ENCODE measurements at places on chromosomes 4 and X. TPM values are rescaled to one million over a fixed set of nuclear protein-coding genes. Genes with fewer than 3 reads are reported as not detected.

Gene DRD5
- total RNA-seq, result not detected

Gene NKX1-1
- not detected for total RNA-seq

Gene NALF2
- 0.11 TPM for total RNA-seq

Gene RHOXF2
- total RNA-seq, result not detected

Gene ITGB1BP2
- total RNA-seq, result 6.5 TPM

Gene PABPC4L
- total RNA-seq, result not detected

DNA sequence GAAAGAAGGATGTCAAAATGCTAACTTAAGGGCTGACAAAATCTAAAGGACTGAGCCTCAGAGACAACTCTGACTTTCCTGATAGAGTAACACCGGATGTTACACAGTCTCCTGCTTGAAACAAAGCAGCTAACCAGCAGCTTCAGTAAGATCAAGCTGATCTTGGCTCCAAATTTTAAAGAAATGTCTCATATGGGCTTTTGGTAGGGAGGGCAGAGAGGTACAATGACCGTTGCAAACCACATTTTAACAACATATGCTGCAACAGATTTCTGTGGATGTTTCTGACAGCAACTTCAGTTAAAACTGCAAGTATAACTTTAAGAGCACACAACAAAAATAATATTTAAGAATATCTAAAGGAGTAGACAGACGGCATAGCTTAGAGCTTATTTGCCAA lies 9.1 kb downstream of the RPGR start:
- DNase-seq, result no peak

DNA sequence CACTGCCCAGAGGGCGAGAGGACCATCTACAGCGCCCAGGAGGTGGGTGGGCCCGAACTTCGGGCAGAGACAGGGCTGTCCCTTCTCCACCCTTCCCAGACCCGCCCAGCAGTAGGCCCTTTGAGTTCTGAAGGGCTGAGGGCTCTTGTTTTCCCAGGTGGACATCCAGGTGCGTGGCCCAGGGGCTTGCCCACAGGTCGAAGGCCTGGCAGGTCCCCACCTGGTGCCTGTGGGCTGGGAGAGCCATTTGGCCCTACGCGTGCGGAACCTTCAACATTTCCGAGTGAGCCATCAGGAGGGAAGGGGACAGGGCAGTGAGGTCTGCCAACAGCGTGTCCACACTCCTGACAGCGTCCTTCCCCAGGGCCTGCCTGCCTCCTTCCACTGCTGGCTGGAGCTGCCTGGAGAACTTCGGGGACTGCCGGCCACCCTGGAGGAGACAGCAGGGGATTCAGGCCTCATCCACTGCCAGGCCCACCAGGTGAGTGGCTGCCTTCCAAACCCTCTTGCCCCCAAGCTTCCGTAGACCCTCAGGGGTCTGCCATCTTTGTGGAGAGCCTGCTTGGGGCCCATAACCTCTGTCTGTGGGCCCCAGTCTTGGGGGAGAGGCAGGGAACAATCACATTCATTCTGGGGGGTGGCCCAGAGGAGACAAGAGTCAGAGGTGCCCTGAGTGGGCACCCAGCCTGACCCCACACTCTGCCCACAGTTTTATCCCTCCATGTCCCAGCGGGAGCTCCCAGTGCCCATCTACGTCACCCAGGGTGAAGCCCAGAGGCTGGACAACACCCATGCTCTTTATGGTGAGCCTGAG lies 6.8 kb downstream of the PLXNB3 start:
- DNase-seq, result no peak

DNA sequence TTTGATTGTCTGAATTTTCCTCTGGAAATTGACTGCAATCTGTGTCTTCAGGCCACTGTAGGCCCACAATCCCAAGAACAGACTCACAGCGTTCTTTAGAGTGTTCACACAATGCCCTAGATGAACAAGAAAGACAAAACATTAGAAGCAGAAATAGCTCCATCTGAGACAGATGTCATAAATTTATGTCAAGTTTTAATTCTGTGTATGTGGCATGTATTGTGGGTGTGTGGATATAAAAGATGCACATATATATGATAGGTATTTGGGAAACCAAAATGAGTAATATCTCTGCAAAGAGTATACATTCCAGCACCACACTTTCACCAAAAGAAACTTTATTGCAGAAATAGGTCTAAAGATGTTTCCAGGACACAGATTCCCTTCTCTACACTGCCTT lies 176.1 kb downstream of the CORIN start:
- no peak for DNase-seq

GRCh38 chr4:4443821-4444220 lies 56.9 kb downstream of the NSG1 start:
- DNase-seq, result no peak

GRCh38 chrX:65821721-65822496 lies 154.5 kb downstream of the MSN start:
- peak; percentile 58 for DNase-seq

DNA sequence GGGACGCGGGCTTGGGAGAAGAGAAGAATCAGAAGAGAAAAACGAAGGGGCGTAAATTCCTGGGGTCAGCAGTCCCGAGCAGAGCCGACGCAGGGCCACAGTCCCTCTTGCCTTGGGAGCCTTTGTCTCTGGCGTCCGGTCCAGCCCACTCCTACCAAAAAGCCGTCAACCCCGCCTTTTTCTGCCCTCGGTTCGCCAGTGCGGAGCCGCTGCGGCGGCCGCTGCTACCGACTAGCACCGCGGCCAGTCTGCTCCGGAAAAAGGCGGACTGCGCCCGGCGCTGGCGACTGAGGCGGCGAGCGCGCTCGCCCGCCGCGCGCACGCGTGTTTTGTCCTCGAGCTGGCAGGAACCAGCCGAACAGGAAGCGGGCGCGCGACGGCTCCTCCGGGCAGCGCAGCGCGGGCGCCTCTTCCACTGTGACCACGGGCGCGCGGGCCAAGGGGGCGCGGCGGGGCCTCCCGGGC lies 502 bp downstream of the HNRNPDL start:
- DNase-seq, result no peak

DNA sequence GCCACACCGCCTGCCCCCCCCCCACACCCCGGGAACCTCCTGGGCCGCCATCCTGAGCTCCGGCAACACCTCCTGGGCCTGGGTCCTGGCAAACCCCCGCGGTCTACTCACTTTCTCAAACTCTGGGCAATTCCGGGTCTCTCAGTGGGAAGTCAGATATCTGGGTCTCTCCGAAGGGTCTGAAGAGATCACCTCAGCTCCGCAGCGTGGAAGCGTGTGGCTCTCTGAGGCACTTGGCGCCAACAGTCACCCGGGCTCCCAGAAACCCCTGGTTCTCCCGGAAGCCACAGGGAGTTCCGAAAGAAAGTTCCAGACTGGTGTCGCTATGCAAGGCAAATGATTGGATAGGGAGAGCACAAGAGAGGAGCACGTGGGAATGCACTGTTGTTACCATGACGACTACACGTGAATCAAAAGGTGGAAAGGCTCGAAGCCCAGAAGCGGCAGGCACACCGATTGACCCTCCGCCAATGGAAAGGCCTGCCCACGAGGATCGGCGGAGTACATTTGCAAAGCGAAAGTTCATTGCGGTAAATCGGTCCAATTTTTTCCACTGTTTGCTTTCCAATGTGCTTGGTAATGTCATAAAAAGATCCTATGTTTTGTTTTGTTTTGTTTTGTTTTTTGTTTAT lies at the start of gene PNMA6E:
Gene PNMA6E (minus strand): TSS at position 218 of the 632 bp plus-strand sequence. CDS start 2,501 bp downstream, outside the sequence.
- DNase-seq, result no peak

GRCh38 chr4:94369046-94369445 lies 26.4 kb upstream of the HPGDS start:
- no peak for DNase-seq

DNA sequence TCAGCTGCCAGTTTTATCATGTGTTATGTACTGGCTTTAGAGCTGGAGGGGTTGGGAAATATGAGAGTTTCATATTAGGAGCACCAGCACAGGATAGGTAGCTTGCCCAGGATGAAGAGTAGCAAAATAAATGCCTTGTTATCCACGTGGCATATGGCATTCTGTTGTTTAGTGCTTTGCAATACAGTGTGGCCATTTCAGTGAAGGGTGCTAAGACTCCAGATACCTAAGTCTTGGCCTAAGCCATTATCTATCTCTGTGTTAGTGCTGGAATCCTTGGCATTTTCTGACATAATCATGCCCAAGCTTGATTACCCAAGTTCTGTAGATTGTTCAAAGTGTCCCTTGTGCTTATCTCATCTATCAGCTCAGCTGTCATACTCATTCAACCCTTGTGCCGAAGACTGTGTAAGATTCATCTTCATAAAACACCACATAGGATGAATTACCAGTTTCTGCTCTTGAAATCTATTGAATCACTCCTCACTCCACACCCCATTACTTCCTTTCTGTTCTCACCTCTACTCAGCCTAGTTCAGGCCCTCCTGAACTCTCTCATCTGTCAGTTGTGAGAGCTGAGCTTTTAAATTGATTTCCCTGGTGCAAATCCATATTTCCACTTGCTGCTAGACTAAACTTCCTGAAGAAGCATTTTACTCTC lies 73.5 kb downstream of the CLCN5 start:
- no peak for DNase-seq

- peak; percentile 87 for DNase-seq
Measured at GRCh38 chr4:985123-985830, 1.6 kb upstream of the IDUA start.

DNA sequence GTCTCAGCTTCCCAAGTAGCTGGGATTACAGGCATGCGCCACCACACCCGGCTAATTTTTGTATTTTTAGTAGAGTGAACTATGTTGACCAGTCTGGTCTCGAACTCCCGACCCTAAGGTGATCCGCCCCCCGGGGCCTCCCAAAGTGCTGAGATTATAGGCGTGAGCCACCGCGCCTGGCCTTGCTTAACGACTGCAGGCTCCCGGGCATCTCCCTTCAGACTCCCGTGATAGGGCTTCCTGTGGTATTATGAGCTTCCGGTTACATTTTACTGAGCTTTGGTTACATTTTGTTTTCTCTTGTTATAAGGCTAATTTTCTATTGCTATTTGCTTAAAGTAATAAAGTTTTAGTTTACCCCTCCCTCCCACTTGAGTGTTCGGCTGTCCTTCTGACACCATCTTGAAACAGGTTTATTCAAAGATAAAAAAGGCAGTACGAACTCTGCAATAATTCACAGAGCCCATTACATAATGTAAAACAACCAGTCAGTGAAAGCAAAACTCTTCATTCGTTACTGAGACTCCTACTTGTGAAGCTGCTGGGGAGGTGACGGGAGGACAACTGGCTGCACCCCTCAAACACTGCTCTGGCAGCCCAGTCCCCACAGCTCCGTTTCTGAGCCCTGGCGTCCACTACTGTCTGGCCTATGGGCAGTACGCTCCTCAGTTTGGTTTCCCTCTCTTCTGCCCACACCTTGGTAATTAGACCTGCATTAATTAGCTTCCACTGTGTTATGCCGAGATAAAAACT lies 795.7 kb upstream of the SLIT2 start:
- DNase-seq, result no peak

DNA sequence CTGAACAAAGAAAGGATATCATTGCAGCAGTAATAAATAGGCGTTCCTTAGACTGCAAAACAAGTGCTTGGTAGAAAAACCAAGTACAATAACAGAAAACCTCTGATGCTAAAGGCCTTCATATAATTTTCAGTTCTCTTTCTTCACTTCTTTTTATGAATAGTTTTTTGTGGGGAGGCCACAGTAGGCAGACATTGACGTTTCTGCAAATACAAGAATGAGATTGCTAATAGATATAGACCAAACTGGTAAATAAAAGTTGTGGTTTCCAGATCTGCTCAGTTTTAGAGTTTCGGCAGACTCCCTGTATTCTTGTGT lies 57.0 kb upstream of the RAP1GDS1 start:
- DNase-seq, result no peak

DNA sequence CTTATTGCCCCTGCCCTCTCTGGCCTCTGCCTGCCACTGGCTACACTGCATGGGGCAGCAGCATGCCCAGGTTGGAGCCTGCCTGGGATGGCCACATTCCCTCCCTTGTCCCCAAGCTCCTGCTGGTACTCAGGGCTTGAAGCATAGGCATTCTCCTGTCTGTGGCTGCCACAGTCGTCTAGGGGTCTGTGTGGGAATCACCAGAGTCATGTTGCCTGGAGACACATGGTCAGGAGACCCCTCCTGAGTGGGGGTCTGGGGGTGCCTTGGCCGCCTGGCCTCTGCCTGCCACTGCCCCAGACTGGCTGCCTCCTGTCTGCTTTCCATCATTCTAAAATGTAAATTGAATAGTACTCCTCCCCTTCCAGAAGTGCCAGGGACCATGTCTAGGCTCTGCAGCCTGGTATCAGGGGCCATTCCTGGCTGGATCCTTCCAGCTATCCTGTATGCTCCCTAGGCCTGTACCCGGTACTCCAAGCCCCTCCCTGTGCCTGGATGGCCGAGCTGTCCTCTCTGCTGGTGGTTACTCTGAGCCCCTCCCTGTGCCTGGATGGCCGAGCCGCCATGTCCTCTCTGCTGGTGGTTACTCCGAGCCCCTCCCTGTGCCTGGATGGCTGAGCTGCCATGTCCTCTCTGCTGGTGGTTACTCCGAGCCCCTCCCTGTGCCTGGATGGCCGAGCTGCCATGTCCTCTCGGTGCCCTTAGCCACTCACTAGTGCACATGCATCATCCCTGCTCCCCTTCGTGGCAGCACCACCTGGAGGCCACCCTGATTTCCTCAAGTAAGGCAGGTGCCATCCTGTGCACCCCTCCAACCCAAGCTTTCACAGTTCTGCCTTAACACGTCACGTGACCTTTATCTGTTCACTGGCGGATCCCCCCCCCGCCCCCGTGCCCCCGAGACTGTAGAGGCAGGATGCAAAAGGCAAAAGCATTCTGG lies 5.5 kb upstream of the NKX1-1 start:
- no peak for DNase-seq

- no peak for DNase-seq
Measured at GRCh38 chrX:37926700-37927099, 79.3 kb upstream of the DYNLT3 start.

DNA sequence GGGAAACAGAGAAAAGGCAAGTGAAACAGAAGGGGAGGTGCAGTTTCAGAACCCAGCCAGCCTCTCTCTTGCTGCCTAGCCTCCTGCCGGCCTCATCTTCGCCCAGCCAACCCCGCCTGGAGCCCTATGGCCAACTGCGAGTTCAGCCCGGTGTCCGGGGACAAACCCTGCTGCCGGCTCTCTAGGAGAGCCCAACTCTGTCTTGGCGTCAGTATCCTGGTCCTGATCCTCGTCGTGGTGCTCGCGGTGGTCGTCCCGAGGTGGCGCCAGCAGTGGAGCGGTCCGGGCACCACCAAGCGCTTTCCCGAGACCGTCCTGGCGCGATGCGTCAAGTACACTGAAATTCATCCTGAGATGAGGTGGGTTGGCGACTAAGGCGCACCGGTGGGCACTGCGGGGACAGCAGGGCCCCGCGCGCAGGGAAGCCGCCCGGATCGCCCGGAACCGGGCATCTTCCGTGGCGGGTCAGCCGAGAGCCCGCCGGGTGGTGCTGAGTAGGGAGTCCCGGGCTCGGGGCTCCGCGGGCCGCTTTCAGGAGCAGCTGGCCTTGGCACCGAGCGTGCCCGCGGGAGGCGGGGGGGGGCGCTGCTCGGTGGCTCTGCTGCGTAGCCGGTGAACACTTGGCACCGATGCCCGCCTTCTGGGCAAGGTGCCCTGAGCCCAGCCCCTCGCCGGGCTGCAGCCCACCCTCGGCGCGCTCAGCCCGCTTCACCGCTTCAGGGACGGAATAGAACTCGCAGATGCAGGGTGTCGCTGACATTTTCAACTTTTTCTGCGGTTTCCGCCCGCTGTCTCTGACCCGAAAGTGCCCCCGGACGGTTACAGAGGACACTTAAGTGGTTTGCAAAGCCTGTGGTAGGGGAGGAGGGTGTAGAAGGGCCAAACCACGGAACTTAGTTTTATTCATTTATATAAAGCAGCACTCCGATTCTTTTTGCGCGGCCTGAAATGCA lies at the start of gene CD38:
Gene CD38 (plus strand): TSS at position 40 of the 953 bp plus-strand sequence. CDS start 87 bp downstream, at position 127.
- peak; percentile 76 for DNase-seq
